ENCODE measurements at places on chromosomes 3 and 15. TPM values are rescaled to one million over a fixed set of nuclear protein-coding genes. Genes with fewer than 3 reads are reported as not detected.

GRCh38 chr3:63353383-63353782, 75.3 kb downstream of the SYNPR start:
- H3K27ac ChIP-seq = no peak overlapping the region
- H3K4me3 ChIP-seq = no peak overlapping the region
- H3K36me3 ChIP-seq = no peaks in the 10 kb centered on the region
- H3K4me1 ChIP-seq = no peaks in the 10 kb centered on the region
- DNase-seq = no peak

The GOLGA8H gene
- total RNA-seq = 0.31 TPM

GRCh38 chr3:112634786-112635541, 6.0 kb downstream of the CCDC80 start:
- H3K4me3 ChIP-seq = no peak overlapping the region
- H3K27me3 ChIP-seq = peaks cover 2% of the 10 kb centered on the region
- DNase-seq = no peak

- H3K27ac ChIP-seq = no peak overlapping the region
- no peak for DNase-seq
- H3K27me3 ChIP-seq = peaks cover 10% of the 10 kb centered on the region
- no peaks in the 10 kb centered on the region for H3K36me3 ChIP-seq
Measured at GRCh38 chr3:194984622-194985021, 286.3 kb downstream of the XXYLT1 start.

DNA sequence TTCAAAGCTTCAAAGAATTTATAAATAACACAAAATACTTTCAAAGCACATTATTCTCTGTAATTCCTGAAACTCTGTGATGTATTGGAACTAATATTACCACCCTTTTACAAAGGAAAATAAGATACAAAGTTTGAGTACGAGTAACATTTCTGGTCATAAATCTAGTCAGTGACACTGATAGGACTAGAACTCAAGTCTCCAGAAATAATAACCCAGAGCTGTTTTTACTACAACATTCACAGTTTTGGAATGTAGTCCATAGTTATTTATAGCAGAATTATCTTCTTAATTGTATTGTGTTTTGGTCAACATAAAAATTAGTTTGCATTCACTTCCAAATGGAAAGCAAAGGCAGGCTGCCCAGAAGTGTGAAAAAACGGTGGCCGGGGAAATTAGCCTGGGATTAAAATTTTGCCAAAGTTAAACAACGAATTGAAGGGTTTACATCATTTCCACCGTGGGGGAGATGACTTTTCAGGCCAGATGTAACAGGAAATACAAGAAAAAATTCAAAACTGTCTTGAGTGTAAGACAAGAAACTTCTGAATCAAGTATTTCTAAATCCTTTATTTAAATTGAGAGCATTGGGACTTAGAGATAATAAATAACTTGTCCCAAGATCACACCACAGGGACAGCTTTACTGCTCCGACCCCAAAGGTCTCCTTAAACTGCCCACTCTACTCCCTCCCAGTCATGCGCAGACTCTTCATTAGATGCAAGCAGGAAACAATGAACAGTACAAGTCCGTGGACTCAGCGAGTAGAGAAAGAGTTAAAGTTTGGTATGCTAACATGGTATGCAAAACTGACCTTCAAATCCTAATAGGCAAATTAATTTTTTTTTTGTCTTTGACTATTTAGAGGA, 74.3 kb upstream of the VGLL4 start:
- no peaks in the 10 kb centered on the region for H3K36me3 ChIP-seq
- DNase-seq = no peak
- peaks cover 8% of the 10 kb centered on the region for H3K27me3 ChIP-seq
- H3K4me3 ChIP-seq = peak overlapping the region; percentile 91

GRCh38 chr3:48429317-48429959, 448 bp downstream of the PLXNB1 start:
- H3K27me3 ChIP-seq = peaks cover 6% of the 10 kb centered on the region

DNA sequence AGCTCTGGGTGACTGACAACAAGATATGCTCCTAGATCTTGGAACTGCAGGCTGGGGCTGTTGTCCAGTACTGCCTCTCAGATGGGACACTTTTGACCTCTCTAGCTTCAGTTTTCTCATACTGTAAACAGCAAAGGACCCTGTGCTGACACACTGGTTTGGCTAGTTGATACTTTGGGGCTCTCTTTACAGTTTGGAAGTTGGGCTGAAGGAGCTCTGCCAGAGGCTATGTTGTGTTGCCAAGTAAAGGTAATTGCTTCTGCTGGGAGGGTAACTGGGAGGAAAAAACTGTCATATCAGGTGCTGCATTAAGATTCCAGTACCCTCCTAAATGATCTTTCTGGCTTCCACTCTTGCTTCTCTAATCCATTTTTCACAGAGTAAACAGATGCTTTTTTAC, 54.0 kb downstream of the ISL2 start:
- no peak overlapping the region for H3K27ac ChIP-seq
- no peaks in the 10 kb centered on the region for H3K27me3 ChIP-seq

DNA sequence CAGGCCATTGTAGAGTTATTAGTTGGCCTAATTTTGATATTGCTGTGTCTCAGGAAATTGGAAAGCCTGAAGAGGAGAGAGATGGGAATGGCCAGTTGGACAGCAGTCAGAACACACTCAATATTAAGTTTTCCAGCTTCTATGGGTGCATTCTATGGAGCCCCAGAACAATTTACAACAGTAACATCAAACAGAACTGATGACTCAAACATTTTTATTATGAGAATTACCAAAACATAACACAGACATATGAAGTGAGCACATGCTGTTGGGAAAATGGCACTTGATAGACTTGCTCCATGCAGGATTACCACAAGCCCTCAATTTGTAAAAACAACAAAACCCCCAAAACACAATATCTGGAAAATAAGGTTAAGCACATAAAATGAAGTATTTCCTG, 104.3 kb downstream of the GADL1 start:
- DNase-seq = no peak
- H3K36me3 ChIP-seq = no peaks in the 10 kb centered on the region
- H3K27ac ChIP-seq = no peak overlapping the region
- H3K4me3 ChIP-seq = no peak overlapping the region
- no peaks in the 10 kb centered on the region for H3K4me1 ChIP-seq

The CCNL1 gene
- 180 TPM for total RNA-seq

The DCBLD2 gene
- 2.5 TPM for total RNA-seq

The SAMD7 gene
- total RNA-seq = not detected

The THRB gene
- total RNA-seq = not detected

GRCh38 chr15:28989239-28989830, 103.6 kb downstream of the APBA2 start:
- H3K27ac ChIP-seq = no peak overlapping the region
- DNase-seq = peak; percentile 68
- H3K4me3 ChIP-seq = no peak overlapping the region
- H3K27me3 ChIP-seq = no peaks in the 10 kb centered on the region
- peaks cover 12% of the 10 kb centered on the region for H3K36me3 ChIP-seq

DNA sequence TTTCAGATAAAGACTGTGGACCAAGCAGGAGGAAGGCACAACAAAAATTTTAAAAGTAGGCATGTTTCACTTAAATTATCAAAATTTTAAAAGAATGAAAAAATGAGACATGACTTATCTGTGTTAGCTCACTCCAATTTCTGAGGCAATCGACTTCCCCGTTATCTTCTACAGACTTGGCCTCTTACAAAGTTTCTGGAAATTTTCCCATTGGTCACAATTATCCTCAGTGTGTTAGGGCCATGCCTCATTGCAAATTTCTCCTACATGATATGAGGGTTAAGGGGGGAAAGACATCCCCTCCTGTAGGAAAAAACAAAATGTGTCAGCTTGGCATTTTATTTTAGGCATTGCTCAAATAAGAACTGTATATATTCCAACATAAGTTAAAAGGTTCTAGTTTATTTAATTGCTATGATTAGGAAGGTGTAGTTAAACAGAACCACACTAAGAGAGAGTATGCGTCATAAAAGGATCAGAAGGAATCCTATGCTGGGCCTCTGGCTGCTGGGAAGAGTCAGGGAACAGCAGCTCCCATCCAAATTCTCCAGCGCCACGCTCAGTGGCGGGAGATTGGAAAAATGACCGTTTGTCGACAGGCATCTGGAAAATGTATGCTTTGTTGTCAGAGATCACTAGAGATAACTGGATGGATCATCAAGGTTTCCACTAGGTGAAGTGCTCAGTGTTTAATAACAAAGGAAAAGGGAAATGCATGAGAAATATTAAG, 463.6 kb upstream of the NR2F2 start:
- H3K4me1 ChIP-seq = peaks cover 8% of the 10 kb centered on the region
- no peak overlapping the region for H3K27ac ChIP-seq
- no peaks in the 10 kb centered on the region for H3K27me3 ChIP-seq
- no peak for DNase-seq

- H3K4me1 ChIP-seq = no peaks in the 10 kb centered on the region
- no peaks in the 10 kb centered on the region for H3K27me3 ChIP-seq
- no peaks in the 10 kb centered on the region for H3K36me3 ChIP-seq
- no peak for DNase-seq
Measured at GRCh38 chr3:145518639-145519038, 642.3 kb downstream of the PLOD2 start.

The NPAP1 gene
- total RNA-seq = not detected

DNA sequence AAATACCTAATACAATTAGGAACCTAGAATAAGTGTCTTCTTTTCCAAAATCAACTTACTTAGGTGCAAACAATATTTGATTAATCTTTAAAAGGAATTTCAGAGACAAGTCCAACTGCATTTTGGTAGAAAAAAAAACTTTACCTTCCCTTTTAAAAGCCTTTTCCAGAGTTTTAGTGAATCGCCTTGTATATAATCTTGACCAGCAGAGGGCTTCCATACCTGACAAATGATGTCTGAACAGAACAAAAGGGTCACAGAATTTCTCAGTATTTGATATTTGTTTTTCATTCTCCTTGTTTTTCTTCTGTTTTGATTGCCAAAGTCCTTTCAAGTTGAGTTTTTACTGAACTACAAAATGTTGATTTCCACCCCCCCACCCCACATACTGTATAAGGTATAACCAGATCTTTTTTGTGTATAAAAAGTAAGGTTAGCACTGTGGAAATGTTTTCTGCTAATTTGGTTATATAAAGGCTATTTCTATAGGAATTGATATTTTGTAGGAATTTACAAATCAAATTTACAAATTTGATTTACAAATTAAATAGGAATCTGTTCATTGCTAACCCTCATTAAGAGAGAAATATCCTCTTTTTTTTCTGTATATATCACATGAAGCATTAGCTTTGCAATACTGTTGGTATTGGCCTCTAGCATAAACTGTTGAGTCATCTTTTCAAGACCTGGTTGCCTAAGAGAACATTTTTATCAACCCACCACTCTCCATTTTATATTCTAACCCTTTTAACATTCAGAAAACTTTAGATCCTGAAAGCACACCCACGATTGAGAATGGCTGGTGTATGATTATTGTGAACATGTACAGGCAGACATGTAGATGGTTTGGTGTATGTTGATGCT, 464.1 kb upstream of the RARB start:
- H3K27ac ChIP-seq = no peak overlapping the region
- H3K4me3 ChIP-seq = no peak overlapping the region
- no peaks in the 10 kb centered on the region for H3K27me3 ChIP-seq
- no peaks in the 10 kb centered on the region for H3K36me3 ChIP-seq
- DNase-seq = no peak

GRCh38 chr15:73264881-73265280, 103.9 kb downstream of the HCN4 start:
- H3K4me3 ChIP-seq = no peak overlapping the region
- H3K27ac ChIP-seq = no peak overlapping the region
- H3K27me3 ChIP-seq = peaks cover 1% of the 10 kb centered on the region
- no peak for DNase-seq
- no peaks in the 10 kb centered on the region for H3K4me1 ChIP-seq

DNA sequence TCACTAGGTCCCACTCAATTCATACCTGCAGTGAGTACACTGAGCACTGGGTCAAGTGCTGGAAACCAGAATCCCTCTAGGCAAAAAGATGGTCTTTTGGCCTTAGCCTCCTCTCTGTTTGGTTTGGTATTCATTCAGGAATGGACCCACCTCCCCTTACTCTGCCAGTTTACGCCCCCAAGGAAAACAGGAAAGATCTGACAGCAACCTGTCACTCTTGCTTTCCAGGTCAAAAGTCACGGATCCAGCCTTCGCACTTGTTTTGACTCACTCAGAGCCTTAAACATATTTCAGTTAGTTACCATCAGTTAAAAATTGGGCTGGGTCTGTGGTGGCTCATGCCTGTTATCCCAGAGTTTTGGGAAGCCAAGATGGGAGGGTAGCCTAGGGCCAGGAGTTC, 68.1 kb downstream of the SYNM start:
- no peaks in the 10 kb centered on the region for H3K36me3 ChIP-seq
- no peaks in the 10 kb centered on the region for H3K27me3 ChIP-seq
- no peak for DNase-seq
- no peak overlapping the region for H3K4me3 ChIP-seq

The GAP43 gene
- total RNA-seq = not detected

The SPTSSB gene
- total RNA-seq = not detected

DNA sequence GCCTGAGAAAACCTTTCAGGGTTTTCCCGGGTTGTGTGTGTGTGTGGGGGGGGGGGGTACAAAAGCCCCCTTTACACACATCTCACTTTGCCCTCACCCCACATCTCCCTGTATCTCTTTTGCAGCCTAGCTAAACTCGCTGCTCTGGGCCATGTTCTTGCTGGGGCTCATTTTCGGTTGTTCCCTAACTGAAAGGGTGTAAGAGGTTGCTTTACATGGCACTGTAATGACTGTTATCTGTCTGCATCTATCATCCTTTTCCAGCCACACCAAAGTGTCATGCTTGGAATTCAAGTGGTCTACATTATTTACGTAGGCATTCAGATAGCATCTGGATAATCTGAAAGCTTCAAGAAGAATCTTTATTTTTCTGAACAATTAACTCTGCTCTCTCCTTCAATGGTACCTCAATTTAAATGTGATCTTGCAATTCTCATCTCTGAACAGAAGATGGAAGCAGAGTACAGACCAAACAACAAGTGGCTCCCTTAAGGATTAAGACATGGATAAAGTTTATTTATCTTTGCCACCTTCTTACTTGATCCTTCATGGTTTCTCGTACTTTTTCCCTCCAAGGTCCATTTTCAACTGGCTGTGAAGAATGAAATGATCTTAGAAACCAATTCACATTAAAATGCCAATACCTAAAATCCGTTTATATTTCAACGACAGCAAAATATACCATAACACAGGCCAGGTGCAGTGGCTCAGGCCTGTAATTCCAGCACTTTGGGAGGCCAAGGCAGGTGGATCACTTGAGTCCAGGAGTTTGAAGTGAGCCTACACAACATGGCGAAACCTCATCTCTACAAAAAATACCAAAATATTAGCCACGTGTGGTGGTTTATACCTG, 34.9 kb downstream of the DCLK3 start:
- no peak overlapping the region for H3K4me3 ChIP-seq
- no peaks in the 10 kb centered on the region for H3K27me3 ChIP-seq
- no peak overlapping the region for H3K27ac ChIP-seq
- no peaks in the 10 kb centered on the region for H3K36me3 ChIP-seq
- DNase-seq = no peak

The SCN5A gene
- 0.20 TPM for total RNA-seq

- H3K27me3 ChIP-seq = no peaks in the 10 kb centered on the region
- peak overlapping the region; percentile 87 for H3K4me3 ChIP-seq
- DNase-seq = no peak
- peaks cover 22% of the 10 kb centered on the region for H3K4me1 ChIP-seq
Measured at GRCh38 chr3:48240000-48240963, 622 bp upstream of the ZNF589 start.

- H3K27ac ChIP-seq = no peak overlapping the region
- no peak overlapping the region for H3K4me3 ChIP-seq
- H3K27me3 ChIP-seq = peaks cover 6% of the 10 kb centered on the region
- H3K4me1 ChIP-seq = no peaks in the 10 kb centered on the region
- no peaks in the 10 kb centered on the region for H3K36me3 ChIP-seq
Measured at GRCh38 chr3:54777141-54777540, 150.7 kb downstream of the LRTM1 start.

- H3K36me3 ChIP-seq = no peaks in the 10 kb centered on the region
- no peaks in the 10 kb centered on the region for H3K4me1 ChIP-seq
Measured at GRCh38 chr3:174398761-174399160, 460.4 kb upstream of the NAALADL2 start.

The NTRK3 gene
- not detected for total RNA-seq
